Spleen (tissue), 13 donors: ENCODE measurements at places on chromosomes 13 and 19. TPM values are rescaled to one million over a fixed set of nuclear protein-coding genes. Genes with fewer than 3 reads are reported as not detected.

The TNFRSF19 gene
- 12.2 TPM for total RNA-seq

The REEP6 gene
- 1.9 TPM for total RNA-seq

The ZNF880 gene
- 22.8 TPM for total RNA-seq

The ZNF790 gene
- 11.2 TPM for total RNA-seq

The IGFL3 gene
- total RNA-seq = not detected

The BORA gene
- total RNA-seq = 15.1 TPM

The NEK5 gene
- total RNA-seq = not detected

The BRCA2 gene
- 11.2 TPM for total RNA-seq

The GPC6 gene
- total RNA-seq = 4.5 TPM
